ENCODE measurements at places on chromosomes 2 and 18.

GRCh38 chr2:95208106-95208505 is 785 bp downstream of the ZNF892 start:
- no peak for DNase-seq

DNA sequence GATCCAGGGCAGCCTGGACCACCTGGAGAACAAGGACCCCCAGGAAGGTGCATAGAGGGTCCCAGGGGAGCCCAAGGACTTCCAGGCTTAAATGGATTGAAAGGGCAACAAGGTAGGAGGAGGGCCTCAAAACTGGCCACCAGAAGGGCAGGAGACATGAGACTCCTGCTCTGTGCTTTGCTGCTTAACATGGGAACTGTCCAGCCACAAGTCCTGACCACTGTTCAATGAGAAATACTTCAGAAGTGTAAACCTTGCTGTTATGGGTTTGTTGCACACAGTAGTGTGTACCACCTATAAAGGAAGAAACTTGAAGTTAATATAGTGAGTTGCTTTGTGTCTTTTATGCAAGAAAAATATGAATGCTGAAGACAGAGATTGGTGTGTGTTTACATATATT is 44.2 kb upstream of the MFF start:
- DNase-seq, result no peak

GRCh38 chr18:79953971-79954651 is 2.7 kb upstream of the SLC66A2 start:
- DNase-seq, result no peak

DNA sequence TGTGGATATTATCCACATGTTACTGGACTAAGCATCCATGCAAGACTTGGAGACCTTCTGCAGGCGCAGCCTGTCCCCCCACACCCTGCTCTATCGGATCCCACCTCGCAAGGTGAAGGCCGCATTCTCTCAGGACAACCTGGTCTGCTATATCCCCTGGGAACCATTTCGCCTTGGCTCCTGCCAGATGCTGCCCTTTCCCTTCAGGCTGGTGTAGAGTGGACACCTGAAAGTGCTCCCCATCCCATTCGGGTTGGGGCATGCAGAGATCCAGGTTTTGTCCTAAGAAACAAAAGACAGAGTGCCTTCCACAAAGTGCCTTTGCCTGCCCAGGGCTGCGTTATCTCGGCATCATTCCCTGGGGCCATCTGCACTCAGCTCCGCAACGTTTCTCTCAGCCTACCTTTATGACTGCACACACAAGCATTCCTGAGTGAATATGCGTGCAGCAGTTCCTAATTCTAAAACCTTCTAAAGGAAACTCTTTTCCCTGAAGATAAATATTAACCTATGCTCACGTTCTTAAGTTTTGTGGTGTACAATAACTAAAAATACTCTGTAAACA is 20.5 kb downstream of the FHL2 start:
- no peak for DNase-seq

DNA sequence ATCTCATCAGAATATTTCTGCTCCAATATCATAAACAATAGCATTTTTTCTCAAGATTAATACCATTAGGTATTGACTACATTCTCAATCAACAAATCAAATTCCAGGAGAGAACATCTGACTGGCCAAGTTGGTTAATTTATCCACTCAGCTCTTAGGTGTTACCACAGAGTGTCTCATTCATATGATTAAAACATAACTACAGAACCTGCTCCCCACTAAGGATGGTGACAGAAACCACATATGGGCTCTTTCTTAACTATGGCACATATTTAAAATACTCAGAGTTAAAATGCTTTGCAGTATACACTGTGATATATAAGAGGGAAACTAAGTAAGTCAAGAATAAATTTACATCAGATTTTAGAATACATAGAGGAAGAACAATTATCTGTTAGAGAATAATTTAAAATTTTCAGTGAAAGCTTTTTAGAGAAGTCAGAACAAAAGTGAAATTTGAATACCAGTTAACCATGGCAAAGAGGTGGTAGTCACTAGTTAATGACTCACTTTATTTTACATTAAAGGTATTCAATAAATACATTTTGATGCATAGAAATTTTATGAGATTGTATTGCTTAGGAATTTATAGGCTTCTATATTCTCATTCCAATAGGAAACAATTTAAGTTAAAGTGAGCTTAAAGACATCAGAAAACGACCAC is 1120.8 kb upstream of the TMEFF2 start:
- no peak for DNase-seq

DNA sequence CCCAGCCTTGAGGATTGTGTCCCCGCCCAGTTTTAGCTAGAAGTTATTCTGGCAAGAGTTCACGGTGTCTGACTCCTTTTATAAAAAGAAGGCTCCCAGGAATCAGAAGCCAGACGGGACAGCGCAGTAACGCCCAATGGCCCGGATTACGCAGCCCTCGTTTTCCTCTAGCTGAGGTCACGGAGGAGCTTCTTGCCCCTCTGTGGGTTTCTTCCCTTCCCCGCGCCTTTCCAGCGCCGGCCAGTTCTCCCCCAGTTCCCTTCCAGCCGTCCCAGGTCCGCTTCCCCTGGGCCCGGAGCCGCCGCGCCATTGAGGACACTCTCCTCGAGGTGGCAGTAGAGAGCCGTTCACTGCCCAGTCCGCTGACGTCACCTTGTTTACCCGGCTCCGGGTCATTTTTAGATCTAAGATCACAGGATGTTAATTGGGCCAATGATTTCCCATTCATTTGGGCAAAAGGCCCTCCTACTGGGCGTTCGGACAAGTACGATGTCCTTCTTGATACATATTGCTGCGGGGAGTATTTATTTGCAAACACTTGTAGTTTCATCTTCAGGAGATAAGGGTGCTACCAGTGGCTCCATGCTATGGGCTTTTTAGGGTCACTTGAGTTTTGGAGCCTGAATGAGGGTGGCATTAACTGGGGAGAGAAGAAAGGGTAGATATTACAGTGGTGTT is 81.5 kb upstream of the PPM1B start:
- DNase-seq, result peak; percentile 74

- DNase-seq, result no peak
Measured at GRCh38 chr2:241224851-241225438, 36.5 kb downstream of the ANO7 start.

- DNase-seq, result no peak
Measured at GRCh38 chr2:16900405-16901025, 234.9 kb upstream of the CYRIA start.

GRCh38 chr2:49843314-49843713 is 689.0 kb upstream of the FSHR start:
- no peak for DNase-seq

DNA sequence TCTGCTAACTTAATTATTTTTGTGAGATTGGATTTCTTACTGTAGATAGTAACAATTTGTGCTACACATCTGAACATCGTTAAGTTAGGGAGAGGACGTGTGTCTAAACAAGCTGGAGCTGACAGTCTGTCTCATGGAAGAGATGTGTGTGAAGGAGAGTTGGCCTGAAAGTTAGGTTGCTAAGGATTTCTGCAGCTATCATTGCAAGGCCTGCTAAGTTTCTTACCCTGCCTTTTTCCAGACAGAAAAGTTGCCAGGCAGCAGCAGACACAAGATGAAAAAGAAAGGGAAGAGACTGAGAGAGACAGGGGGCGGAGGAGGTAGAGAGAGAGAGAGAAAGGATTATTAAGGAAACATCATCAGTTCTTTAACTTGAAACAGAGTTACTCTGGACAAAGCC is 4.1 kb upstream of the LRP1B start:
- no peak for DNase-seq

GRCh38 chr2:10038716-10039115 is 4.6 kb upstream of the KLF11 start:
- no peak for DNase-seq

DNA sequence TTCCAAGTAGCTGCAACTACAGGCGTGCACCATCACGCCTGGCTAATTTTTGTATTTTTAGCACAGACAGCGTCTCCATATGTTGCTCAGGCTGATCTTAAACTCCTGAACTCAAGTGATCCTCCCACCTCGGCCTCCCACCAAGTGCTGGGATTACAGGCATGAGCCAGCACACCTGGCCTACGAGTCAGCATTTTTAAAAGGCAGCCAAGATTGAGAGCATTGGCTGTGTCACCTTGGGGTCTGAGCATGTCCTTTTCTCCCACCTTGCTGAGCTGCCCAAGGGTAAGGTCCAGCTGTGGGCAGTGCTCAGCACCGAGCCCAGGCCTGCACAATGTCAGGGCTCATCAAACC is 142.8 kb upstream of the LMAN1 start:
- no peak for DNase-seq

- DNase-seq, result no peak
Measured at GRCh38 chr2:222609381-222609780, 46.5 kb downstream of the FARSB start.

- no peak for DNase-seq
Measured at GRCh38 chr2:167190053-167190452, 301.8 kb downstream of the XIRP2 start.

DNA sequence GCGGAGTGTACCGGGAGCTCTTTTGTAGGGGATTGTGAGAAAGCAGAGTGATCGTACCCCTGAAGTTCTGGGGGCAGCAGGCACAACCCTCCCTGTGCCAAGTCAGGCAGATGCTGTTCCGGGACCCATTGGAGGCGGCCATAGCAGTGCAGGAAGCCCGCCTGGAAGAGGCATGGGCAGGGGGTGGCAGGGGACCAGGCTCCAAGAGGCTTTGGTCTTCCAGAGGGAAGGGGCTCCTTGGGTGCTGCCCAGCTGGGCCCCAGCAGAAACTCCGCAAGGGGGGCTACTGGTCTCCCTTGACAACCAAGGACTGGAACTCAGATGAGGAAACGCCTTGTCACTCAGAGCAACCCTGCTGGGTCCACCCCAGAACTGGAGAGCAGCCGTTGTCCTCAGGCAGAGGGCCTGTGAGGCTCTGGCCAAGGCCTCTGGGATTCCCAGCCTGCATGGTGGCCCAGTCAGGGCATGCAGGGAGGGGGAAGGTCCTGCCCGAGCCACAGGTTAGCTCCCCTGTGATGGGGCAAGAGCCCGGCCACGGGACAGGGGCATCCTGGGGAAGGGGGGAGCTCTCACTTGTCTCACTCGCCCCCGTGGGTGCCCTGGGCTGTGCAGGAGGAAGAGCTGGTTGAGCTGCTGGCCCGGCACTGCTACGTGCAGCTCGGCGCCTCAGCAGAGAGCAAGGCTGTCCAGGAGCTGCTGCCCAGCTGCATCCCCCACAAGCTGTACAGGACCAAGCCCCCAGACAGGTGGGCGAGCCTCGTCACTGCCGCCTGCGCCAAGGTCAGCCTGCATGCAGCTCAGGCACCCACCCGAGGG is 21.0 kb upstream of the GPR17 start:
- DNase-seq, result no peak

- DNase-seq, result no peak
Measured at GRCh38 chr2:75454241-75454620, 106.5 kb downstream of the EVA1A start.

DNA sequence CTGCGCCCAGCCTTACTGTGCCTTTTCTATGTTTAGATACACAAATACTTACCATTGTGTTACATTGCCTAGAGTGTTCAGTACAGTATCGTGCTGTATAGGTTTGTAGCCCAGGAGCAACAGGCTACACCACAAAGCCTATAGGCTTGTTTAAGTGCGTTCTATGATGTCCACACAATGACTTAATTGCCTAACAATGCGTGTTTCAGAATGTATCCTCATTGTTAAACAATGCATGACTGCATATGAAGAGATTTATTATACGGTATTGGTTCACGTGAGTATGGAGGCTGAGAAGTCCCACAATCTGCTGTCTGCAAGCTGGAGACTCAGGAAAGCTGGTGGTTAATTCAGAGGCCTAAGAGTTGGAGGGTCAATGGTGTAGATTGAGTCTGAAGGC is 46.1 kb upstream of the MGAT4A start:
- no peak for DNase-seq

DNA sequence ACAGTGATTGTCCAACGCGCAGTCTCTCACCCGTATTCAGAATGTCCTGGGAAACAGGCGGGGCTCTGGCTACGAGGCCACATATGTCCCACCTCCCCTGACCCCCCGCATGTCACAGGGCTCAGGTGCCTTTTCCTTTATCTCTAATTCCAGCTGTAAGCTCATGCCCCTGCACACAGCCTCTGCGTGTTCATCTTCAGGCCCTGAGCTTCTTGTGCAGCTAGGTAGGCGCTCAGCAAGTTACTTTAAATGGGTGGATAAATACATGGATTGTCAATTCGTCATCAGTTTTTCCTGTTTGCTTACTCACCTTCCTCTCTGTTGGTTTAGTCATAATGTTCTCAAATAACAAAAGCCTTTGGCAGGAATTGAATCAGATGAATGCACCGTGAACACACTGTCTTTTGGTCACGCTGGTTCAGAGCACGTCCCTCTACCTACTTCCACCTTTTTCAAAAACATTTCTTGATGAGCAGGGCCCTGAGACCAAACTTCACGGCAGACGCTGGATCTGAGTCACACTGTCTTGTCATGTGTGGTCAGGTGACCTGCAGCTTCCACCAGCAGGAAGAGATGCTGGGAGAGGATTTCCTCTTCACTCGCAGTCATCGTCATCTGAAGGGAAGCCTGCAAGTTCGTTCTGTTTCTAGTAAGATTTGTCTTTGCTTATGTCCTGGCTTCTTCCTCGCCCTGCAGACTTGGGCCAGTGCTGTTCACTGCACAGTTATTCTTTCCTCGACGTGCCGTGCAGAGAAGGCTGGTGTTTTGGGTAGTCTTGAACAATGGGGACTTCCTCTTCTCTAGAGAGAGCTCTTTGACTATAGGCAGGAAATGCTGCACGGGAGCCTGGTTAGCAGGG is 138.1 kb downstream of the PTGR3 start:
- peak; percentile 47 for DNase-seq

DNA sequence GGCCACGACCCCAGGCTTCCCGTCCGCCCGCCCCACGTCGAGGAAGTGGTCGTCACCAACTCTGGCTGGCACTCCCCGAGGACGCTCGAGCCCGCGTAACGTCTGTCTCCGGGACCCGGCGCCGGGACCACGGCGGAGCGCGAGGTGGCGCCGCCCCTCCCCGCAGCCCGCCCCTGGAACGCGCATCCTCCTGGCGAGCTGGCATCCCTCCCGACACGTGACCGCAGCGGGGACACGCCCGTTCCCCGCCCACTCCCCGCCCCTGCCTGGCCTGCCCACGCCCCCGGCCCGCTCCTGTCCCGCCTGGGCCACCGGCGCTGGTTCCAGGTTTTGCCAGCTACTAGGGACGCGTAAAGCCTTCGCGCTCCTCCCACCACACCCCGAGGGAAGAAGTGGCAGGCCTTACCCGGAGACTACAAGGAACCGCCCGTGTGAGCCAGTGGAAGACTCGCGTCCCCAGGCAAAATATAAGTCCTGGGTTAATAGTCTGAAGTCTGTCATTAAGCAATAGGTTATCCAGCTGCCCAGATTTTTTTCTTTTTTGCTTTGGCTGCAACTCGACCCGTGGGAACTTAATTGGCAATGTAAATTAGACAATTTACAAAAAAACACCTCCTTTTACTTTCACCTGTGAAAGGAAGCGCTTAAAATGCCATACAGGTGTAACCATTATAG is at the start of gene OSBPL1A:
Gene OSBPL1A (minus strand): TSS at position 131 of the 675 bp plus-strand sequence. CDS start 20,291 bp downstream, outside the sequence.
- DNase-seq, result peak; percentile 66

DNA sequence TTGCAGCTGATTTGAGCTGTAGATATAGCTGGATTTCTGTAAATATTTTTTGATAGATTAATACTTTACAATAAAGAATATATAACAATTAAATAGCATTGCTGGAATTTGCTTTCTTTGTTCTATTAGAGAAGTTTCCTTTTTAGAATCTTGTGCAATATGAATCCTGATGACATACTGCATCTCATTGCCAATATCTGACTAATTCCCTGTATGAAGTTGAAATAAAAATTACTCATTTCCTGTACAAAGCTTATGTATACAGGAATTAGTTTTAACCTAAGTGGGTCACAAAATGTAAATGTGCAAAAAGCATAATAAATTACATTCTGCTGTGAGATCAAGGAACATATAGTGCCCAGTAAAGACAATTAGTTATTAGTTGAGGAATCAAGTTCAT is 72.8 kb upstream of the TMEFF2 start:
- DNase-seq, result no peak

All from CD4-positive, alpha-beta T cell (primary cell).